Stimulated activated CD8-positive, alpha-beta memory T cell treated with anti-CD3 and anti-CD28 coated beads, Interleukin-2, amount 100 ng/mL, for 1 hour (primary cell): ENCODE measurements at places on chromosomes 4 and X.

GRCh38 chrX:10667143-10667542, 46.8 kb upstream of the MID1 start:
- DNase-seq: no peak

DNA sequence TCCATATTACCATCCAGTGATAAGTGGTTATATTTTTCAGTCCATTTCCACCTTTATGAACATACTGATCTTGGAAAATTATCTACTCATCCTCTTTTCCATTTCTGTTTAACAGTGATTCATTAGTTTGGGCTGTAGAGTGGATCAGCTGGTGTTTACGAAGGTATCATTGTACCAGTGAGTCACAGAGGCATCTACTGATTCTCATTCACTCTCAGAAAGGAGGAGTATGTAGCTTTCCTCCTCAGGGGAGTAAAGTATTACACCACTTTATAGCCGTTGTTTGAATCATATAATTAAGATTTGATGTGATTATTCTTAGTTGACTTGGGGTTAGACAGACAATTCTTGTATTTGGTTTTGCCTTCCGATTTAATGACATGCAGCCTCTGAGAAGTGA, 74.7 kb downstream of the GALNT7 start:
- DNase-seq: no peak

- no peak for DNase-seq
Observed at GRCh38 chrX:98338544-98338943, 1454.8 kb downstream of the RPA4 start.

DNA sequence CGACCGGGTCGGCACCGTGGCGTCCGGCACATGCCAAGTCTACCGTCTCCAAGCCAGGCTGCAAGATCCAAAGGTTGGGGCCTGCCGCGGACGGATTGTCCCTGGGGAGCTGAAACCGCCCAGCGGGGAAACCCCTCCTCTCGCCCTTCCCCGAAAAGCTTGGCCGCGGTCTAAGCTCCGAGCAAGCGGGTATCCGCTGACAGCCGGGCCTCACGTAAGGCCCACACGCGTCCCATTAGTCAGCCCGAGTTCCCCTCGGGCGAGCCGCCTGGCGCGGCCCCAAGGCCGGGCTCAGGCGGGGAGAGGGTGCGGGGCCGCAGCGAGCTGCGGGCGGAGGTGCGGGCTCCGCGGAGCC, 6.8 kb upstream of the BCOR start:
- no peak for DNase-seq

- DNase-seq: no peak
Observed at GRCh38 chr4:101218346-101218745, 129.0 kb downstream of the PPP3CA start.

DNA sequence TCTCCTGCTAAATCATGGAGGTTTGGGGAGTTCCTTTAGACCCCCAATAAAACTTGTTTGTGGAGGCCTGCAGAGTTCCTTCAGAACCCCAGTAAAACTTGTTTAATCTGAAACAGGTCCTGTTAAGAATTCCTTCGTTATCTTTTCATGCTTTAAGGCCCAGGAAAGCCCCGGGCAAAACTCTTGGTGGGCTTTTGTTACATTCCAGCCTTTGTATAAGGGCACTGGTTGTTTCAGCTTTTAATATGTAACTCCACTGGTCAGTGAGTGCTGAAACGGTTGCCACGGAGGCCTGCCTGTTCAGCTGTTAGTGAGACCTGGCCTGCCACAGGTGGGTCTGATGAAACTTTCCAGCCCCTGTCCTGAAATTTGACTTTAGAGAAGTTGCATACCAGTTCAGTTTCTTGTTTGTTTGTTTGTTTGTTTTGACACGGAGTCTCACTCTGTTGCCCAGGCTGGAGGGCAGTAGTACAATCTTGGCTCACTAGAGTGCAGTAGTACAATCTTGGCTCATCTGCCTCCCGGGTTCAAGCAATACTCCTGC, 12.4 kb upstream of the DHRSX start:
- DNase-seq: no peak

- DNase-seq: no peak
Observed at GRCh38 chr4:165207016-165207430, 338 bp upstream of the KLHL2 start.
